Anterior cingulate cortex (tissue), 58 donors: ENCODE measurements at places on chromosomes 7 and 10.
A peak's percentile ranks its signal among the peaks of the same experiment; 100 is the strongest.

DNA sequence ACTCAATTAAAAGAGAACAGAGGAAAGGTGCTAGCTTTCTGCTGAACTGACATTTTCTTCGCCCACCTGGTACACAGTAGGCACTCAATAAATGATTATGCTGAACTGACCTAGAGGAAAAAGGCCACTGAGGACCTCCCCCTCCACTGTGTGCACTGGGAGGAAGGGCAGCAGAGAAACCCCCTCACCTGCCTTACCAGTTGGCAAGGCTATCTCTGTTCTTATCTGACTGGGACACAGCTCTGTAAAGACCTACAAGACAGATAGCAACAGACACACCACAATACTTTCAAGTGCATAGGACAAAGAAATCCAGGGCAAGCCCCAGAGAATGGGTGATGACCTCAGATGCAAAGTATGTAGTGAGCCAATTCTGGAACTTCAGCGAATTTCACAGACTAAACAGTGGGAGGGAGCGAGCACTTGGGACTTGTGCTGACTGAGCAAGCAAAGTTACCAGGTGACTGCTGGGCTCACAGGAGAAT is 30.4 kb downstream of the PDLIM1 start:
- DNase-seq = no peak

DNA sequence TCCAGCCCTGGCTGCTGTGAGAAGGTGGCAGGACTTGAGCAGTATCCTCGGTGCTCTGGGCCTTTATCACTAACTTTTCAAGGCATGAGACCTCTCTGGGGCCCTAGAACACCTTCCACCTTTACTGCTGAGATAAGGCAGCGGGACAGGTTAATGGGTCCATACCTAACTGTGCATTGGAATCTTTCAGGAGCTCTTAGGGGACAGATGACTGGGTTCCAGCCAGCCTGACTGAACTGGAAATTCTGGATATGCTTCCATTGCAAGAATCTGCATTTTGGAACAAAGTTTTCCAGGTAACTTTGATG is 73.0 kb downstream of the ATXN7L1 start:
- no peak for DNase-seq

DNA sequence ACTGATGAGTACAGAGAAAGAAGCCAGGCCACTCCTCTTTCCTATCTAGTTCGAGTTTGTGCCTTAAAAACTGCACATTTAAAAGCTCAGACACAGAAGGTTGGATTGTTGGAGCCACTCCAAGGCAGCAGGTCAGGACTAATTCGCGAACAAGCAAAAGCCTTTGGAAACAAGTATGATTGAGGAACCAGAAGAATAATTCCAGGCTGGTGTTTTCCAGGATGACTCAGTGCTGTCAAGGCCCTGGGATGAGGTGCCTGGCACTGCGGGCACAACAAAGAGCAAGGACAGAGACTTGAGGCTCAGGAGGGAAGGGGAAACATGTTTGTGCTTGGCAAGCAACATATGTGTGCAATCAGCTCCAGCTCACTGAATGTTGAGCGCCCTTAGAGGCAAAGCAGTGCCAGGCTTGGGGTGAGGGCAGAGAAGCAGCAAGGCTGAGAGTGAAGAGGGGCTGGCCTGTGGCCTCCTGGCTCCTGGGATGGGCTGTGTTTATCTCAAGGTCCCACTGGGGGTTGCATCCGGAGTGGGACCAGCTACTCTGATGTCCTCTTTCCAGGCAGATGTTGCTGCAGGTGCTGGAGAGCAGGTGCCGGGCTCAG is 44.1 kb downstream of the VSTM4 start:
- no peak for DNase-seq

DNA sequence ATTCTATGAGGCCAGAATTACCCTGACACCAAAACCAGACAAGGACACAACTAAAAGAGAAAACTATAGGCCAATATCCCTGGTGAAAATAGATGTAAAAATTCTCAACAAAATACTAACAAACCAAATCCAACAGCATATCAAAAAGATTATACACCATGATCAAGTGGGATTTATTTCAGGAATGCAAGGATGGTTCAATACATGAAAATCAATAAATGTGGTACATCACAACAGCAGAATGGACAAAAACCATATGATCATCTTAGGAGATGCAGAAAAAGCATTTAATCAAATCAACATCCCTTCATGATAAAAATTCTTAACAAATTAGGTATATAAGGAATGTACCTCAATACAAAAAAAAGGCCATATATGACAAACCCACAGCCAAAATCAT is 5.6 kb upstream of the SCART1 start:
- no peak for DNase-seq

- no peak for DNase-seq
Measured at GRCh38 chr10:35075228-35075627, 14.9 kb downstream of the CUL2 start.

DNA sequence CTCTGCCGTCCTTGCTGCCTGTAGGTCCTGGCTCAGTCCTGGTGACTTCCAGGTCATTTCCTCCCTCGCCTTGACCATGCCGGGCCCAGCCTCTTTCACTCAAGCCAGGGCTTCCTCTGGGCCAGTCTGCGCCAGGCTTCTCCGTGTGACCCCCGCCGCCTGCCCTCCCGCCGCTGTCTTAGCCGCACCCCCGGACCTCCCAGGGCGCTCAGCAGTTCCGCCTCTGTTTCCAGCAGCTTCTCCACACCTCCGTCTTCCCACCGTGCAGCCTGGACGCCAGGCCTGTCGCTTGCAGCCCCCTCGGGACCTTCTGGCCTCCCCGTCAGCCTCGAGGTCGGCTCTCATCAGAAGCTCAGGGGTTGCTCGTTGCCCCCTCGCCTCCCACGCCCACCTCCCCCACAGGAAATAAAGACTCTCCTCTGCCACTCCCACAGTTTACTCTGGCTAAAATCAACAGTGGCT is 123.0 kb upstream of the FZD8 start:
- DNase-seq = no peak

DNA sequence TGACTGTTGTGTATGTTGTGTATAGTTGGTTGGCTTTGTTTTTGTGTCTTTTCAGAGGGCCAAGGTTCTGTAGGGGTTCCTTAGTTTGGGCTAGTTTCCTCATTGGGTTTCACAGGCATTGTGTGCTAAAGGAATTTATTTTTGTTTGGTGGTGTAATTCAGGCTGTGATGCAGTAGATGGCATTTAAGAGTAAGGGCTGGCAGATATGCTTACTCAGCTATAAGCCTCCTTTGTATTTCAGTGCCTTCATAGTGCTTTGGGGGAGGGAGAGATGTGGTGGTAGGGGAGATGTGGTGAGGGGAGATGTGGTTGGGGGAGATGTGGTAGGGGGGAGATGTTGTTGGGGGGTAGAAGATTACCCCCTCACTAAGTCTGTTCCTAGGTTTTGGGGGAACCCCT is 91.7 kb downstream of the SLC25A40 start:
- DNase-seq = no peak

- no peak for DNase-seq
Measured at GRCh38 chr10:84296091-84296981, 32.1 kb upstream of the CCSER2 start.

DNA sequence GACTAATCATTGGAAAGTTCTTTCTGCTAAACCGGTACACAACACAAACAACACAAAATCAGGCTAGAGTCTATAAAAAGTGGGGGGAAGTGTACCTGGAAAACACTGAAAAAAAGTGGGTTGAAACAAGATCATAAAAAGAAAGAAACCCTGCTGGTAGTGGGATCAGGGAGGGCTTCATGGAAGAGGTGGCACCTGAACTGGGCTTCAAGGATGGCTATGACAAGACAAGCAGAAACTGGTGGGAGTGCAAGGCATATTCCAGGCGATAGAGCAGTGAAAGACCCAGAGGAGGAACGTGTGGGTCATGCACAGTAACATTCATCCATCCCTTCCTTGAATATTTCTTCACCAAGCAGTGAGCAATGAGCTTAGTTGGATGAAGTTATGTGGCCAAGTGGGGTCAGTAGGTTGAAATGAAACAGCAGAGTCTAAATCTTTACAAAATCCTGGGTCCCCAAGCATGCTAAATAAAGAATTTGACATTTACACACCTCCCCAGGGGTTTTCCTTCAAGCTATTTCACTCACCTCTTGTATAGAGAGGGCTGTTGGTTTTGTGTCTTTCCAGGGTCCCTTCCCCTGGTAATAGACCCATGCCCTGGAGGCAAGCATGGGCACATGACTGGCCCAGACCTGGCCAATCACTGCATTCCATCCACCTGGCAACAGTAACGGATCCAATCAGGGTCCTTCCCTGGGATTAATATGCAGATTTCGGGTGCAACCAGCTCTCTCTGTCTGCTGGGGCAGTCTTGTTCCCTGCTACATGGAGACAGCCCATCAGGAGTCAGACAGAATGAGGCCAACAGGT is 38.2 kb downstream of the SPOCK2 start:
- no peak for DNase-seq

DNA sequence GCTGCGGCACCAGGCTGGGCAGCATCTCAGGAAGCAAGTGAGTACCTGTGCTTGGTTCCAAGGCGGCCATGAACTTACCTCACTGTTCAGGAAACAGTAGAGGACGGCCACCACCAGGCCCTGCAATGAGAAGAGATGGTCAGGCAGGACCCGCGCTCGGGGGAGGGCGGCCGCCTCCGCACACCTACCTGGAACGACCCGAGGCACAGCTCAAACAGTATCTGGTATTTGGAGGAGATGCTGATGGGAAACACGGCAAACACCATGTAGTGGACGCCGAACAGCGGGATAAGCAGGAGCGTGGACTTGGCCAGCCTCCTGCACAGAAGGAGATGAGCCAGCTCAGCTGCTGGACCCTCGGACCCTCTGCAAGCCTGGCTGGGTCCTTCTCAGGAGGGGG is 112.9 kb downstream of the VIPR2 start:
- no peak for DNase-seq

- DNase-seq = no peak
Measured at GRCh38 chr10:7826971-7827370, 8.7 kb downstream of the TAF3 start.

DNA sequence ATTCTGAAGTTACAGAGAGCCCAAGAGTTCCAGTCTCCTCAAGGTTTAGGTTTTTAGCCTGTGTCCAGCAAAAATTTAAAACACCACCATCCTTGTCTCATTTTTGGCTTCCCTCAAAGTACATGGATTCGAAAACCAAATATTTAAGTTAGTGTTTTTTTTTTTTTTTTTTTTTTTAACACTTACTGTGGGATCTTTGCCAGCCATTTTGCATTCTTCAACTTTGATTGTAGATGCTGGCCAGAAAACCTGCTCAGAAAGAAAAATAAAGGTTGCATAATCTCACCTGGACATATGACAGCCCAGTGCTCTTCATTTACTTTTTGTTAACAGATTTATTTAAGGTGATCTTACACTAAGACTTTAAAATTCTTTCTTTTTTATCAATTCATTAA is 91.6 kb downstream of the SEMA3C start:
- DNase-seq = no peak

GRCh38 chr10:116099023-116099420 is 174.0 kb downstream of the GFRA1 start:
- DNase-seq = no peak

DNA sequence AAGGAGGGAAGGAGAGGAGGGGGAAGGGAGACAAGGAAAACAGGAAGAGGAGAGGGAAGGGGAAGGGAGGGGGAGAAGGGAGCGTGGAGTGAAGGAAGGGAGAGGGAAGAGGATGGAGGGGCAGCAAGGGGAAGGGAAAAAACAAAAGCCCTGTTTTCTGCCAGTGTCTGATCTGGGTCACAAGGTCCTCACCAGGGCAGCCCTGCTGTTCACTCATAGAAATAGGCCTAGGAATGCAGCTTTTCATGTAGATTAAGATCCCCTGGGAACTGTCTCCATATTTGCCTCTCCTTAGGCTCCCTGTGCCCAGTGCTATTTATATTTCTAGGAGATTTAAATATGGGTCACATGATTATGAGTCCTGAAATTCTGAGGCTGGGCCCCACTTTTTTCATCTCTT is 790.7 kb downstream of the TNS3 start:
- no peak for DNase-seq

- DNase-seq = no peak
Measured at GRCh38 chr10:7561985-7562384, 104.8 kb downstream of the ITIH5 start.

DNA sequence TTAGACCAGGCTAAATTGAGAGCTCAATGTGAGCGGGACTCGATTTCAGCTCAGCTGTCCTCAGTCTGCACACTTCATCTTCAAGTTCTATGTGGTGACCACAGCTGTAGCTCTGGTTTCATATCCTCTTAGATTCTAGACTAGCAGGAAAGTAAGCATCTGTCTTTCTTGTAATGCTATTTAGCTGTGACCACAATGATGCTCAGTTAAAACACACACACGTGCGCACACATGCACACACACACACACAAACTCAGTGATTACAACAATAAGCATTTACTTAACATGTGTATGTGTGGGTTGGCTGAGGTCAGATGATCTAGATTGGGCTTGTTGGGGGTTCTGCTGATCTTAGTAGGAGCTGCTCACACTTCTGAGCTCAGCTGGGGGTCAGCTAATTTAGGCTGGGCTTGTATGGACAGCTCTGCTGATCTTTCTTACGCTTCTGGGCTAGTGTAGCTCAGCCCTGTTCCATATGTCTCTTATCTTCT is 82.5 kb downstream of the ZNF365 start:
- no peak for DNase-seq

GRCh38 chr10:104309980-104310978 is 28.0 kb downstream of the ITPRIP start:
- no peak for DNase-seq

GRCh38 chr7:5284304-5285281 is 1.9 kb downstream of the SLC29A4 start:
- peak; percentile 28 for DNase-seq

- DNase-seq = no peak
Measured at GRCh38 chr7:108592646-108593201, 23.1 kb downstream of the DNAJB9 start.

DNA sequence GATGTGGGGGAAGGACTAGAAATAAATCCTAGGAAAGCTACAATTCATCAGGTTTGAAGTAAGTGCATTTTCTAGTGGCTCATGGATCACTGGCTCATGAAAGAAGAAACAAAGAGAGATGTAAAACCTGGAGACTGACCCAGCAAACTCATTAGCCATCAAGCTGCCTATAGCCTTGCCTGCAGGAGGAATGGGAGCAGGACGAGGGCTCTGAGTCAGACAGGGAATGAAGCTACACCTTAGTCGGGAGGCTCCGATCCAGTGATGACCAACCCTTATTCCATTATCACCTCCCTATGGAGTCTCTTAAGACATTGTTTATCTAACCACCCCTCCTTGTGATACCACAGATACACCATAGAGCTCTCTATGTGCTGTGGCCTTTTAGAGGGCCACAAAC is 112.5 kb upstream of the WDR11 start:
- DNase-seq = no peak

DNA sequence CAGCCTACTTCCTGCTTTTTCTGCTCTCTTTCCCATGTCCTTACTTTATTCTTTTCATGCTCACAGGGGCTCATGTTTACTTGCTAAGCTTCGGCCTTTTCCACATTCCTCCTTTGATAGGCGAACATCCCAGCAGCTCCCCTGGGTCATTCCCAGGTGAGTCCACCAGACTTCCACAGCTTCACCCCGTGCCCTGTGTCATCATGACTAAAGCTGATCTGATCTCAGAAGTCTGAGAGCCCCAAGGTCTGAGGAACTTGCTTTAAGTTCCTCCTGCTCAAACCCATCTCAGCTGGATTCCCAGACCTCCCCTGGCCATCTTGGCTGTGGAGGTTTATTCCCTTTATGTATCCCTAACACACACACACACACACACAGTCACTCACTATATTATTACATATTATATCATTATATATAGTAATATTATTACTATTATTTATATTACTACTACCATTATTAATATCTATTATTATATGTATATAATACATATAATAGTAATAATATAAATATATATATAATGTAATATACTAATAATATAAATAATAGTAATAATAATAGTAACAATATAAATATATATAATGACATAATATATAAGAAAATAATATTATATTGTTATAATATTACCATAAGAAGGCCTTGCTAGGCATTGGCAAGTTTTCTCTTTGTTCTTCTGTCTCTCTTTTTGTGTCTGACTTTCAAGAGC is 295.9 kb downstream of the PTEN start:
- no peak for DNase-seq
